ENCODE measurements at places on chromosomes 5 and 9.

- no peak for DNase-seq
These were observed 27.9 kb upstream of the CEMIP2 start for GRCh38 chr9:71796100-71796767.

- DNase-seq = peak; percentile 46
These were observed 209.5 kb upstream of the S1PR3 start for GRCh38 chr9:88781628-88782391.

- DNase-seq = no peak
These were observed 35.0 kb downstream of the FGF1 start for GRCh38 chr5:142650881-142651280.

DNA sequence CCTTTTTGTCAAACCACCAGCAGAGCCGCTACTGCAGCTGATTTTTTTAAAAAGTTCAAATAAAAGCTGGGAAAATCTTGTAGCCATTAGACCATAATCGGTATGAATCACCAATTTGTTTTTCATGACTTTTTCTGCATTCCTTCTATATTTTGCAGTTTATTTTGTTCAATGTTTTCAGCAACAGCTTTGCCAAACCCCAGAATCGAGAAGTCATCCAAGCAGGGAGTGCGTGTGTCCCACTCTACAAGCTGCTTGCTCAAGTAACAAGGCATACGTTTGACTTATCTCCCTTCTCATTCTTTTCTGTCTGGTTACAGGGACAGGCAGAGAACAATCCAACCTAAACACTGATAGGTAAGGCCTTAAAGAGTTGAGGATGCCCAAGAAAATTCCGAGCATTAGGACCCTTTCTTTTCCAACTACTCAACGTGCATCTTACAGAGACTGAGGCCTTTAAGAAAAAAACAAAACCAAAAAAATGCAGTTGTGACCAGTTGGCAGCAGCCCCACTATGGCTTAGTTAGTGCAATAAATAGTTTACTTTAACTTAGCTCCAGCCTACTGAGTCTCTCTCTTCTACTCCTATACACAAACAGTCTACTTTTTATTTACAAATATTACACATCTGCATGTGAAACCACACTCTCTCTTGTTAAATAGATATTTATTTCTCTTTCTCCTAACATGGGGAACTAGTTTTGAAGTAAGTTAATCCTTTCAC, 134.7 kb upstream of the SLIT3 start:
- no peak for DNase-seq

DNA sequence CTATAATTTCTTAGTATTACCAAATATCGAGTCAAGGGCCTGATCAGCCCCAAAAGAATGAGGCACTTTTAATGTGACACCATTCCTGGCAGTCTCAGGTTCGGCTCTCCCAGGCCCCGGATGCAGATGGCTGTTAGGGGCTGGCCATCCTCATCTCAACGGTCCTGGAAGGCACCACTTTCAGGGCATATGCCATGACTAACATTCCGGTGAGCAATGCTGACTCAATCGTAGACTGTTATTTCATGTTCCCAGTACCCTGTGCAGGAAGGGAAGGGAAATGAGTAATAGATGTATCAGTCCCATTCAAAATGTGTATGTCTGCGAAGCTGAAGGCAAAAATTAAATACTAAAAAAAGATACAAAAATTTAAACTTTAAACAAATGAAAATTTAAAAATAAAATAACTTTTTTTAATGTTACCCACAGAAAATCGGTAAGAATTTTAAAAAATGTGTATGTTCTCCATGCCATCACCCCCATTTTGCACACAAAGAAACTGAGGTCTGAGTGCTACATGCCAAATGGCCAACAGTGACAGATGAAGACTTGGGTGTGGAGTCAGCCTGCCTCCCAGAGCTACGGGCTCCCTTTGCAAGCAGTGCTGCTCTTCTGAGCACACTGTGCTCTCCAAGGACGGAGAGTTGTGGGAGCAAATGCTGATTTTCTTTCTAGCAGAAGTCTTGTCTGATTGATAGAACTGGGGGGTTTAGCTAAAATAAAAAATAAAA, 79.0 kb downstream of the GLDC start:
- peak; percentile 40 for DNase-seq

DNA sequence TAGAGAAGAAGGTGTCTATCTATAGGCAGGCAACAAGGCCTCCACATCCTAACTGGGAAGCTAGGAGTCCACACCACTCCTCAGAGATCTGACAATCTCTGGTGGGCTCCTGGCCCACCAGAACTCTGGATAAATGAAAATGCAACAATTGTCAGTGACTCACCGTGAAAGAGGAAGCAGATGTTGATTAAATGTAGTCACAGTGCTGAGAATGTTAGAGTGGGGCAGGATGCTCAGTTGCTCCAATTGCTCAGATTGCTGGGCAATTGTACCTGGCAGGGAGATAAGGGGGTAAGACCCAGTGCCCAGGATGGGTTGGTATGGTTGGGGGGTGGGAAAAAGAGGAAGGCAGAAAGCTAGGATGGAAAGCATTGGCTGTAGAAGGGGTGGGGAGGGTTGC, 4.3 kb downstream of the CCL19 start:
- DNase-seq = no peak

DNA sequence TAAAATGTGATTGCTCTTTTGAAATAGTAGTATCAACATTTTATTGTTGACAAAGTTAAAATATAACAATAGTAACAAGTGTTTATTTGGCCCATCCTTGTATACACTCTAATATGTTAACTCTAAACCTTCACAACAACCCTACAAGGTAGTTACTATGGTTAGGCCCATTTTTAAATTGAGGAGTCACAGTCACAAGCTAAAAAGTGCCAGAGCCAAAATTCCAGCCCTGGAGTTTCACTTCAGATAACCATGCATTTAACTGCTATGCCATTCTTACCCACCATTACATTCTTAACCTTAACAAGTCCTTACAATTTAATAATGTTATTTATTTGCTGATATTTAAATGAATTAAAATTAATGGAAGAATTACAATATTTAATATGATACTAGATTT, 91.2 kb downstream of the CWC27 start:
- no peak for DNase-seq

DNA sequence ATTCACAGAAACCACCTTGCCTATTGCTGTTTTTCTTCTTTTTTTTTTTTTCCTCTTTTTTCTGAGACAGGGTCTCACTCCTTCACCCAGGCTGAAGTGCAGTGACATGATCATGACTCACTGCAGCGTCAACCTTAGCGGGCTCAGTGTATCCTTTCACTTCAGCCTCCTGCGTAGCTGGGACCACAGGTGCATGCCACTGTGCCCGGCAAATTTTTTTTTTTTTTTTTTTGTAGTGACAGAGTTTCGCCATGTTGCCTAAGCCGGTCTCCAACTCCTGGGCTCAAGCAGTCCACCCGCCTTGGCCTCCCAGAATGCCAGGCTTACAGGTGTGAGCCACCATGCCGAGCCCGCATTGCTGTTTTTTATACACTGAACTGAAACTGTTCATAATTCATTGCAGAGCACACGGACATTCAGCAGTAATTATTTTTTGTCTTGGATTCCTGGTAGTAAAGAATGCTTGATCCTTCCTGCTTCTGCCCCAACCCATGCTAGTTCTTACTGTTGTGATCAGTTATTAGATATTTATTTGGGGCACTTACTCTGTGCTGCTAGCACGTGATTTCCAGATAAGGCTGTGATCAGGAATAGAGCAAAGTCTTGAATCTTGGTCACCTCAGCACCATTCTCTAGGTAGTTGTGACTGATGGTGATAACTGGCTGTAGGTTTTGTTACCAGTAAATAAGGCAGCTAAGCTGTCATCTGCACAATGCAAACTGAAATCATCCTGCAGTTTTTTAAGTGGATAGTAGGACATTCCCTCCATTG, 14.0 kb downstream of the MAP3K1 start:
- DNase-seq = no peak

GRCh38 chr9:37528652-37529471, 43.1 kb downstream of the POLR1E start:
- no peak for DNase-seq

DNA sequence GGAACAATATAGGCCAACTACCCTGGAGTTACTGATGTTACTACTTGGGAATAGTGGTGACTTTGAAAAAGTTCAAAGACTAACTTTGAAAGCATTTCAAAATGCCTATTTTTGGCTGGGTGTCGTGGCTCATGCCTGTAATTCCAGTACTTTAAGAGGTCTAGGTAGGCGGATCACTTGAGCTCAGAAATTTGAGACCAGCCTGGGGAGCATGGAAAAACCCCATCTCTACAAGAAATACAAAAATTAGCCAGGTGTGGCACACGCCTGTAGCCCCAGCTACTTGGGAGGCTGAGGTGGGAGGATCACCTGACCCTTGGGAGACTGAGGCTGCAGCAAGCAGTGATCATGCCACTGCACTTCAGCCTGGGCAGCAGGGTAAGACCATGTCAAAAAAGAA, 105.3 kb downstream of the ARRDC3 start:
- no peak for DNase-seq

Data from dorsolateral prefrontal cortex (tissue), 122 donors.